ENCODE measurements at places on chromosomes 3 and 15.

GRCh38 chr15:85525755-85526154, 145.4 kb downstream of the AKAP13 start:
- DNase-seq = no peak

DNA sequence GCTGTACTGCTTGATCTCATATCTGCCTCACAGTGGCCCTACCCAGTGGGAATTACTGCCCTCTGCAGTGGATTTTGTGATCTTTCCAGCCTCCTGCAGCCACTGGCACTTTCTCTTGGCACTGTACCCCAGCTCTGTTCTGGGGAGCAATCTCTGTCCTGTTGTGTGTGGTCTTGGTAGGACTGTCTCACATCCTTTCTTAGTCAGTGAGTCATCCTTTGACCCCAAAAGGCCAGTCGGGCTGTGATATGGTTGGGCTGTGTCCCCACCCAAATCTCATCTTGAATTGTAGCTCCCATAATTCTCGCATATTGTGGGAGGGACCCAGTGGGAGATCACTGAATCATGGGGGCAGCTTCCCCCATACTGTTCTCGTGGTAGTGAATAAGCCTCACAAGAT, 133.3 kb upstream of the TPM1 start:
- no peak for DNase-seq

DNA sequence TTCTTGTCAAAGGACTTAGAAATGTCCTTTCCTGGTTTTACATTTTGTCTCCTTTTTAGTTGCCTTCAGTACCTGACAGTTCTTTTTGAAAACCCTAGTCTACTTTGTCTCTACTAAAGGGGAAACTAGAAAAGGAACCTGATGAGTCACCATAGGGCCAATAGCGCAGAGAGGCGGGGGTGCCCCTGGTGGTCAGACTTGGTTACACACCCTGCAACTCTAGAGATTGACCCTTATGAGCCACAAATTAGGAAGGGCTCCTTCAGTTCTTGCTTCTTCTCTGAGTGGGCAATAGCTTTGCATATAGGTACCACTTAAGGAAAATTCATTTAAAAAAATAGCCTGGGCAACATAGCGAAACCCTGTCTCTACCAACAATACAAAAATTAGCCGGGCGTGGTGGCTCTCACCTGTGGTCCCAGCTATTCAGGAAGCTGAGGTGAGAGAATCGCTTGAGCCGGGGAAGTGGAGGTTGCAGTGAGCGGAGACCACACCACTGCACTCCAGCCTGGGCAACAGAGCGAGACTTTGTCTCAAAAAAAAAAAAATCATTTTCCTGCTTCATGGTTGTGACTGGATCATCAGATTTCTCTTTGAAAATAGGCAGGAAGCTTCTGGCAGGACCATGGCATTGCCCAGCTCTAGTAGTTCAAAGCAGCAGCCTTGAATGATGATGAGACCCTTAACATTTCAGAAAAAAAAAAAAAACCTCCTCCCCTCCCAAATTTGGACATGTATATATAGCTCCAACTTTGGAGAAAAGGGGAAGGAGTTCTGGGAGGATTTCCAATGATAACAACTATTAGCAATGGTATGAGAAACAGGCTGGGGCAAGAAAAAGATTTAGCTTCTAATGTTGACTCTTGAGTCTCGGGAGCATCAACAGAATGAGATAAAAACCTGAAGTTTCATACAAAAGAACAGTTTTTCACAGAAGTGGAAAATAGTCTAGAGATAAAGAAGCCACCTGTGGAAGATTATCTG, 45.2 kb upstream of the RASA2 start:
- DNase-seq = peak; percentile 33

- DNase-seq = no peak
Observed at GRCh38 chr15:80154336-80154735, 1.5 kb downstream of the FAH start.

- no peak for DNase-seq
Observed at GRCh38 chr3:40623567-40623966, 98.8 kb downstream of the ZNF621 start.

DNA sequence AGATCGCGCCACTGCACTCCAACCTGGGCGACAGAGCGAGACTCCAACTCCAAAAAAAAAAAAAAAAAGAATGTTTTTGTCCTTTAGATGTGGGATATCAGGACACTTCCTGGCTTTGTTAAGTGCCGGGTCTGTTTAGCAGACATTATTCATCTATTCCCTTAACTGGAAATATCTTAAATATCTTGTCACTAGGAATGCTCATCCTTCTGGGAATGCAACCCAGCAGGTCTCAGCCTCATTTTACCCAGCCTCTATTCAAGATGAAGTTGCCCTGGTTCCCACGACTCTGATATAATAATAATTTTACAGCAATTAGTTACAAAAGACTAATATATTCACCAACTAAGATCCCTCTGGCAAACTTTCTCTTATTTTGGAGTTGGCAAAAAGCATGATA, 260.9 kb upstream of the SLITRK3 start:
- no peak for DNase-seq

- no peak for DNase-seq
Observed at GRCh38 chr3:132870541-132870940, 148.3 kb upstream of the NPHP3 start.

GRCh38 chr3:13080591-13080990, 7.4 kb upstream of the IQSEC1 start:
- no peak for DNase-seq

DNA sequence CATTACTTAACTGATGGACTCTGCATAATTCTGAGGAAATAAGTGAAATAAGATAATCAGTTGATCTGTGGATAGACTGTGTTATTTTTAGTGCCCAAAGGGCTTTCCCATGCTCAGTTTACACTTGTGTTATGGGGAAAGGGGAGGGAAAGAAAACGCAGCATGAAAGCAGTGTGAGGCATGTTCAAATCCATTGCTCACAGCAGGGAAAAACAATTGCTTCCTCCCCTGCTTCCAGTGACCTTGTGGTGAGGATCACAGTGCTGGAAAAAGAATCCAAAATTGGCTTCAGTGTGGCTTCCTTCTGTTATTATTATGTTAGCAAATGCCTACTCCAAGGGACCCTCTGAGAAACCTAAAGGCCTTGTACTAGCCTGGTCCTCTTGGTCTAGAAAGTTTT, 285.1 kb upstream of the CDIN1 start:
- DNase-seq = peak; percentile 19

- no peak for DNase-seq
Observed at GRCh38 chr15:41810651-41811431, 17.1 kb upstream of the JMJD7 start.

DNA sequence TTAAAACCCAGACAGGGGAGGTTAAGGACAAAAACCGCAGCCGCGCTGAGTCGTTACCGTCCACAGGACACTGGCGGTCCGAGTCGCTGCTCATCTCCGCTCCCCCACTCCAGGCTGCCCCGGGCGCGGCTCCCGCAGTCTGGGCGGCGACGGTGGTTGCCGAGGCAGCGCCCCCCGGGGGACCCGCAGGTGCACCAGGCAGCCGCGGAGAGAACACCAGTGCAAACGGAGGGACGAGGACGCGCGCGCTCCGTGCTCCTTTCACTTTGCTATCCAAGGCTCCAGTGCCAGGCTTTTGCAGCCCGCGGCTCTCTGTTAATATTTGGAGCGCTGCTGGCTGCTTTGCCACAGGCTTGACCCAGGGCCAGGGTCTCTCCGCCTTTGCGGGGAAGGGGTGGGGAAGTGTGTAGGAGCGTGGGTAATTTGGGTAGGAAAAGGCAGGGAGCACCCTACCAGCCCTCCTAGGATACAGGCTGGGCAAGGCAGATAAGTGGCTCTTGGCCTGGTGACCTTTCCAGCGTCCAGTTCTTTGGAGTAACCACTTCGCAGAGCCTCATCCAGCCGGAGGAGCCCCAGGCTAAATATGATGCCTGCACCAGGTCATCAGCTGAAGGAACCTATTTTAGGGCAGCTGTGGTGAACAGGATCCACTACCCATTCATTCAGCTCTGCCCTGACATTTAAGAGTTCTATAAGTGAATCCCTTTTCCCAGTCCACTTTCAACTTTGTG, at the start of gene GADL1:
Gene GADL1, minus strand, starts transcription at position 141 of the 731 bp plus-strand sequence. Its CDS starts 47 bp downstream, at position 94.
- peak; percentile 73 for DNase-seq

GRCh38 chr15:51103330-51103729, 8.6 kb upstream of the TNFAIP8L3 start:
- no peak for DNase-seq

DNA sequence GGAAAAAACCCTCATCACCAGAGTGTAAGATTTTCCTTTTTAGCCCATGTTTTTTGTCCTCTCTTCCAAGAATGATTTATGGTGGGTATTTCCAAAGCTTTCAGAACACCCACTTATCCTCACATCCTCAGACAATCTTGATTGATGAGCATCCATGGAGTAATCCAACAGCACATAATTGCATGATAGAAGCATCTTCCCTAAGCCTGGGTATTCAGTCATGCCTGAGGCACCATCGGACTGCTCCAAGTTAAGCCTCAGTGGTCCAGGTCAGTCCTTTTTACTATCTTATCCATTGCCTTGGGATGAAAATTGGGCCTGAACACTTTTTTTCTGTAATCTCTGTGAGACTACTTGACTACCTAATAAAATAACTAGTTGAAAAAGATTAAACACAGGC, 676.0 kb upstream of the SEMA6D start:
- DNase-seq = no peak

GRCh38 chr3:55965776-55966175, 478.7 kb upstream of the WNT5A start:
- DNase-seq = no peak

DNA sequence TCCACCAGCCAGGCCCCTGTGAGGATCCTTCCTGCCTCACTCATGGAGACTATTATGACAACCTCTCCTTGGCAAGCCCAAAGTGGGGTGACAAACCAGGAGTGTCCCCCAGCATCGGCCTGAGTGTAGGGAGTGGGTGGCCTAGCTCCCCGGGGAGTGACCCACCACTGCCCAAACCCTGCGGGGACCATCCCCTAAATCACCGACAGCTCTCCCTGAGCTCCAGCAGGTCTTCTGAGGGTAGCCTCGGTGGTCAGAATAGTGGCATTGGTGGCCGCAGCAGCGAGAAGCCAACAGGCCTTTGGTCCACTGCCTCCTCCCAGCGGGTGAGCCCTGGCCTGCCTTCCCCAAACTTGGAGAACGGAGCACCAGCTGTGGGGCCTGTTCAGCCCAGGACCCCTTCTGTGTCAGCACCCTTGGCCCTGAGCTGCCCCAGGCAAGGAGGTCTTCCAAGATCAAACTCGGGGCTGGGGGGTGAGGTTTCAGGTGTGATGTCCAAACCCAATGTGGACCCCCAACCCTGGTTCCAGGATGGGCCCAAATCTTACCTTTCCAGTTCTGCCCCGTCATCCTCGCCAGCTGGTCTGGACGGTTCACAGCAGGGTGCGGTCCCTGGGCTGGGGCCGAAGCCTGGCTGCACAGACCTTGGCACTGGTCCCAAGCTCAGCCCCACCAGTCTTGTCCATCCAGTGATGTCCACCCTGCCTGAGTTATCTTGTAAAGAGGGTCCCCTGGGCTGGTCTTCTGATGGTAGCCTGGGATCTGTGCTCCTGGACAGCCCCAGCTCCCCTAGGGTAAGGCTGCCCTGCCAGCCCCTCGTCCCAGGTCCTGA, 1.0 kb downstream of the LIMD1 start:
- no peak for DNase-seq

GRCh38 chr3:133230195-133230594, 169.7 kb upstream of the BFSP2 start:
- no peak for DNase-seq

DNA sequence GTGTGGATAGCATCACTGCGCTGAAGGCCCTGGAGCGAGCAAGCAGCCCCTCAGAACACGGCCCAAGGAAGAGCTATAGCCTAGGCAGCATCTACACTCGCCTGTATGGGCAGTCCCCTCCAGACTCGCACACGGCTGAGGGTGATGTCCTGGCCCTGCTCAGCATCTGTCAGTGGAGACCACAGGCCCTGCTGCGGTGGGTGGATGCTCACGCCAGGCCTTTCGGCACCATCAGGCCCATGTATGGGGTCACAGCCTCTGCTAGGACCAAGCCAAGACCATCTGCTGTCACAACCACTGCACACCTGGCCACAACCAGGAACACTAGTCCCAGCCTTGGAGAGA, 20.5 kb downstream of the ATRIP start:
- no peak for DNase-seq

DNA sequence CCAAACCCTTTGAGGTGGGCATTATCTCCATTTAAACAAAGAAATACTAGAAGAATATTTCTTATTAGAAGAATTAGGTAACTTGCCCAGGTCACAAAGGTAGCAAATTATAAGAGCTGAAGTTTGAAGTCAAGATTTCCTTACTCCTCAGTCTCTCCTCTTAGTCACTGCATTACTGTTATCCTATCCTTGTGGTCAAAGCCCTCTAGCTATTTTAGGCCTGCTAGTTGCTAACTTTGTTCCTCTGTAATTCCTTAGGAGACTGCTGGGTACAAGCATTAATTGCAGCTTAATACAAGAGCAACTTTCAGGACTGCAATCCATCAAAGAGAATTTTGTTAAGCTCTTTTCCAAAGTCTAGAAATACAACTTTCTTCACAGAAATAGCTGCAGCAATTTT, 528.2 kb downstream of the ZIC1 start:
- DNase-seq = no peak

- no peak for DNase-seq
Observed at GRCh38 chr3:113747283-113748046, 630 bp downstream of the ATP6V1A start.

DNA sequence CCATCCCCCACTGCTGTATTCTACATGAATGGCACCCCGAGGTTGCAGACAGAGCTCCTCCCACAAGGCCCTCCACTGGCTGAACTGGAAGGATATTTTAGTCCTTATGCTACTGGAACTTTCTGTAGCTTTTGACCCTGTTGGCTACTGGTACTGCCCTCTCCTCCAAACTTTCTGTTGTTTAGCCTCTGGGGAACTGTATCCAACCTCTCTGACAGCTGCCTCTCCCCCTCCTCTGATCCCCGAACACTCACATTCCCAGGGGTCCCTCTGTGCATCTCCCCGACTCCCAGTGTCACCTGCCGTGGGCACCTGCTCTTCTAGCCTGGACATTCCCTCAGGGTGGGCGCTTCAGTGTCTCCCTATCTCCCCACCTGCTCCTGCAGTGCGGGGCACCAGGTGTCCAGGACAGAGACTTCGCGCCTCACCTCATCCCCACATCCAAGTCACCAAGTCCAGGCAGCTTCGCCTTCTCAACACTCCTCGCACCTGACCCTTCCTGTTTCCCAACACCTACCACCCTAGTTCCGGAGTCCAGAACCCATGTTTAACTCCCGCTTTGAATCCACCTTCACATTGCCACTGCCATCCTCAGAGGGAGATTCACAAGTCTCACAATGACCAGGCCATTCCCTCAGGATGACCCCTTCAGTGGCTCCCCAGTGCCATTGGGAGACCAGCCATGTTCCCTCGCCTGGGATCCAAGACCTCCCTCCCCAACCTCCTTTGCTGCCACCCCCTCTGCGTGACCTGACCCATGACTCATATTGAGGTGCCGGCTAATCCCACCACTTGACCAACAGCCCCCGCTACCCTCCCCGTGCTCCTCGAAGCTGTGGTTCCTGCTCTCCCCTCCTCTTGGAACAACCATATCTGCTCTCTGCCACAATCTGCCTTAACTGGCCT, 34.2 kb downstream of the BDH1 start:
- no peak for DNase-seq

DNA sequence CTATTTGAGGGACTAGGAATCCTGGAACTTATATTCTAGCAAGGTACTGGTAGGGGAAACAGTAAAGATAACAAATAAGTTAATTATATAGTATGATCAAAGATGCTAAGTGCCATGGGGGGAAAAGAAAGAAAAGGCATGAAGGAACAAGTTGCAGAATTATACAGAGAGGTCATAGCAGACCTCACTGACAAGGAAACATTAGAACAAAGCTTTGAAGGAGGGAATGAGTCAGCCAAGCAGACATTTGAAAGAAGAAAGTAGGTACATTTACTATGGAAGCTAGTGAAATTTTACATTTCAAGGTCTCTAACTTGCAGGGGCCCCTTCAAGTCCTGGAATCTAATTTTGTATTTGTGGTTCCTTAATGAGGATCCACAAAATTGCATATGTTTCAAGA, 57.2 kb upstream of the TIPARP start:
- DNase-seq = no peak

- DNase-seq = no peak
Observed at GRCh38 chr3:134328147-134328591, 46.1 kb downstream of the AMOTL2 start.

Measured in NCI-H2081 (cell line).